Forelimb muscle (tissue), 1 donor: ENCODE measurements at places on chromosomes 5 and 9.

DNA sequence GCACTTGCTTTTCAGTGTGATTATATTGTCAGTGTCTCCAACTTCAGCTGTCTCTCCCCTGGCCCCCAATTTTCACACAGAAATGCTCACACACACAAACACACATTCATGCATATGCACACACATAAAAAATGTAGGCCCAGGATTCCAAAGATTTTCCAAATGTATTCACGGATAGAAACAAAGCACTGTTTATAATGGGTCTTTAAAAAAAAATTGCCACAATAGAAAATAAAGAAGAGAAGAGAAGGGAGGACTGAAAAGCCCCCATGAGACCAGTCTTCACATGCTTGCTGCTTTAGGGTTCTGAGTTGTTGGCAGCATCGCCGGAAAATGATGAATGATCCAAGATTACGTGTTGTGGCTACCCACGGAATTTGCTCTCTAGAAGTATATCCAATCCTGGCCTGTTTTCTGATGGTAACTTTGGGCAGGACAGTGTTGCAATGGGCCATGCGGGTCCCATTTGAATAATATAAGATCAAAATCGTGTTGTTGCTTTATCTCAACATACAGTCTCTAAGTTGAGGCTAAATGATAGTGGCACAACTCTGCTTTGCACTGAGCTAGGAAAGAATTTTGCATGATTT lies 36.2 kb upstream of the ACO1 start:
- no peak for DNase-seq

GRCh38 chr9:127206666-127207065 lies 57.9 kb upstream of the GARNL3 start:
- DNase-seq = no peak

DNA sequence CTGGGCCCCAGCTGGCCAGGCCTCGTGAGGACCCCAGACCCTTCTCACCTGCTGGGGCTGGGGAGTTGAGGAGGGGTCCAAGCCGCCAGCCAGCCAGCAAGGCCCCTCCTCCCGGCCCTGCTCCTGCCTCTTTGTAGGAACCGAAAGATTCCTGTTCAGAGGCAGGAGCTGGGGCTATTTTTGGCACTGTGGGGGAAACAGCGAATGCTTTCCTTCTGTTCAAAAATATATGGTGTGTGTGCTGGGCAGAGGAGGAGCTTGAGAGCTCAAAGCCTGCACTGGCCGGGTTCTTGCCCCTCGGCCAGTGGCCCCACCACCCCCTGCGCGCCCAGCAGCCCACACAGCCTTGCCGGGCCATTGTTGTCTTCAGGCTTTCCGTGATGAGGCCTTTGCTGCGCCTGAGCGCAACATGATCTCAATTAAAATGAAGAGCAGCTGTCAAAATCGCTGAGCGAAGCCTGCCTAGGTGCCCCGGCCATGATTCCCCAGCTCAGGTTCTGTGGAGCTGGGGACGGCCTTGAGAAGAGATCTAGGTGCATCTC lies 13.4 kb downstream of the NCS1 start:
- DNase-seq = no peak

DNA sequence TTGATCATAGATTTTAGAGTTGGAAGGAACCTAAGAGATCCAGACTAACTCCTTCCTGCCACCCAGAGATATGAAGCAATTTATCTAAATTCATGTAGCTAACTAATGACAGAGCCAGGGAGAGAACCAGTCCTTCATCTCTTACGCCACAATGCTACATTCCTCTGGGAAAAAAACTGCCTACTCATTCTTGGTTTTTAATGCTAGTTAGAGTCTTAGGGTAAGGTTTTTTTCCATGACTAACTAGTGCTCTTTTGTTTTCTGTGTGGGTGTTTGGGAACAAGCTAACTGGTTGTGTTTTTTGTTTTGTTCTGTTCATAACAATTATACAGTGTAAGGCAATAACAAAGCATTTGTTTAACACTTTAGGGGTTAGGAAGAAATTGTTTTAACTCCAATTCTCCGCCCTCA lies 52.4 kb downstream of the SLC44A1 start:
- no peak for DNase-seq
